ENCODE measurements at places on chromosomes 2 and 18. TPM values are rescaled to one million over a fixed set of nuclear protein-coding genes. Genes with fewer than 3 reads are reported as not detected.

GRCh38 chr2:191739194-191739593, 61.3 kb downstream of the NABP1 start:
- H3K27ac ChIP-seq, result no peak overlapping the region
- no peaks in the 10 kb centered on the region for H3K27me3 ChIP-seq
- H3K36me3 ChIP-seq, result no peaks in the 10 kb centered on the region
- no peaks in the 10 kb centered on the region for H3K4me1 ChIP-seq
- H3K4me3 ChIP-seq, result peak overlapping the region; percentile 7

GRCh38 chr2:153391131-153391530, 87.4 kb downstream of the RPRM start:
- H3K27me3 ChIP-seq, result no peaks in the 10 kb centered on the region
- H3K27ac ChIP-seq, result no peak overlapping the region
- DNase-seq, result no peak
- no peak overlapping the region for H3K4me3 ChIP-seq

Gene SLC9A4
- polyA plus RNA-seq, result not detected

DNA sequence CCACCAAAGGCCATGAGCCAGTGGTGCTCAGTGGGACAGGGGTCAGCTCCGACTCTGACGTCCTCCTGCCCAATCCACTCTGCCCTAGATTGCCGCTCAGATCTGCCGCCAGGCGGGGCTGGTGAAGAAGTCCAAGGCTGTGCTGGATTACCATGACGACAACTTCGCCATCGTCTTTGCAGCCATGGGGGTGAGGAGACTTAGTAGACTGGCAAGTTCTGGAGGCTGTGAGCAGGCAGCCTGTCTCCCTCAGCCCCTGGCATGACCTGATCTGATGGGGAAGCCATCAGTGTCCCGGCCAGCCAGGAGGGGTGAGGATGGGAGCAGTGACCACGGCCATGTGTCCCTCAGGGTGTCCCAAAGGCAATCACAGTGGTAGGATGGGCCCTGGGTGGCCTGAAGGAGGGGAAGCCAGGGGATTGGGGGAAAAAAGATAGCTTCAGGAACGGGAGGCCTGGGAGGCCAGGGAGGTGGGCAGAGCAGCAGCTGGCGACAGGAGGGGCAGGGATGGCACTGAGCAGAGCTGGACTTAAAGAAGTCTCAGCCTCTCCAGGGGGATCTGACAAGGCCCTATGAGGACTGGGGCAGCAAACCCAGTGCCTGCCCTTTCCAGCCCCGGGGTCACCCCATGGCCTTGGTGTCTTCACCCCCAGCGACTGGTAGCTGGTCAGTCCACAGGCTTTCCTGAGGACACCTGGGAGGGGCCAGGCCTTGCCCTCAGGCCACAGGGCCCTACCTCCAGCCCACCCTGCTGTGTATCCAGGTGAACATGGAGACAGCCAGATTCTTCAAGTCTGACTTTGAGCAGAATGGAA, 17.4 kb upstream of the ANKRD53 start:
- no peaks in the 10 kb centered on the region for H3K36me3 ChIP-seq
- no peak overlapping the region for H3K4me3 ChIP-seq
- H3K27me3 ChIP-seq, result no peaks in the 10 kb centered on the region
- DNase-seq, result no peak

Gene STARD6
- polyA plus RNA-seq, result not detected

DNA sequence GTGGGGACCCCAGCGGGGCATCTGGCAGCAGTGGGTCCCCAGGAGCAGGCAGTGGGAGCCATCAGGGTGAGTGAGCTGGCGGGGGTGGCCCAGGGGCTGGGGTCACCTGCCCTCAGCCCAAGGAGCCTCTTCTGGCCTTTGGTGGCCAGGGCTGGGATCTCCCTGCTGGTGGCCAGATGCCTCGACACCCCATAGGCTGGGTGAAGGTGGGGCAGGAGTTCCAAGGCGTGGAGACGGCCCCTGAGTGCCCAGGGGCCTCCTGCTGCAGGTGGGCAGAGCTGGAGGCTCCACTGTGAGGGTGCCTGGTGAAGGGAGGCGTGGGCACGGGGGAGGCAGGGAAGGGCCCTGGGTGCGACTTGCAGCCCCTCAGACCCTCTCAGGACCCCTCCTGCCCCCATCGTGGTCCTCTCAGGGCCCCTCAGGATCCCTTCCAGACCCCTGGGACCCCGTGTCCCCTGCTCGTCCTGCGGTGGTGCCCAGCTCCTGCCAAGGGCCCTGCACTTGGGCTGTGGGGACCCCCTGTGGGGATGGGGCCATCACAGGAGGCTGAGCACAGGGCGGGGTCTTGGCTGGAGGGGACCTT, 5.0 kb upstream of the GPR35 start:
- no peaks in the 10 kb centered on the region for H3K27me3 ChIP-seq
- peak; percentile 41 for DNase-seq
- H3K4me1 ChIP-seq, result no peaks in the 10 kb centered on the region
- no peak overlapping the region for H3K4me3 ChIP-seq
- peaks cover 5% of the 10 kb centered on the region for H3K36me3 ChIP-seq

- no peaks in the 10 kb centered on the region for H3K27me3 ChIP-seq
- no peak overlapping the region for H3K4me3 ChIP-seq
- H3K27ac ChIP-seq, result no peak overlapping the region
- no peak for DNase-seq
- no peaks in the 10 kb centered on the region for H3K36me3 ChIP-seq
Observed at GRCh38 chr2:235029054-235029453, 77.2 kb downstream of the SH3BP4 start.
